Body of pancreas (tissue), 4 donors: ENCODE measurements at places on chromosomes 1 and 21. TPM values are rescaled to one million over a fixed set of nuclear protein-coding genes. Genes with fewer than 3 reads are reported as not detected.
A peak's percentile ranks its signal among the peaks of the same experiment; 100 is the strongest.

The NUDT4B gene
- 10.9 TPM for total RNA-seq

GRCh38 chr1:86104606-86105532, 51.7 kb downstream of the COL24A1 start:
- no peak for DNase-seq

DNA sequence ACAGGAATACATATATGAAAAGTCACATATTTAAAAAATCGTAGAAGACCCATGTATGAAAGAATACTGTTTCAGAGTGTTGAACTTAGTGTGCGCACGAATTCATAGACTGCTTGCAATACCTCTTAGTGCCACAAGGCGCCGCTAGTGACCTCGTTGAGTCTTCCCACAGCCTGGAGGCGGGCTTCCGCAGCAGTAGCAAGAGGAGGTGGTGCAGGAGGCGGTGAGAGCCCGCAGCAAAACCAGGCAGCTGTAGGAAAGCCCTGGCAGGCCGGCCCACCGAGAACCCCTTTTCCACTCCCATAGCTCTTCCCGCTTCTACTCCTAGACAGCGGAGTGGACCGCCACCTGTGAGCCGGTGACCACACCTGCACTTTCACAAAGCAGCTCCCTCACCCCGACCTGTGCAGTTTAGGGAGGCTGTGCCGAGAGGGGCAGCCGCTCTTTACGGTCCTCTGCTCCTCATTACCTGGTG, 23.5 kb downstream of the MTARC1 start:
- DNase-seq, result peak; percentile 89

- DNase-seq, result peak; percentile 73
These were observed 37.7 kb upstream of the DDAH1 start for GRCh38 chr1:85502625-85503083.

GRCh38 chr21:33185852-33186251, 43.9 kb upstream of the IFNAR2 start:
- no peak for DNase-seq

The RGS7 gene
- total RNA-seq, result 0.26 TPM

DNA sequence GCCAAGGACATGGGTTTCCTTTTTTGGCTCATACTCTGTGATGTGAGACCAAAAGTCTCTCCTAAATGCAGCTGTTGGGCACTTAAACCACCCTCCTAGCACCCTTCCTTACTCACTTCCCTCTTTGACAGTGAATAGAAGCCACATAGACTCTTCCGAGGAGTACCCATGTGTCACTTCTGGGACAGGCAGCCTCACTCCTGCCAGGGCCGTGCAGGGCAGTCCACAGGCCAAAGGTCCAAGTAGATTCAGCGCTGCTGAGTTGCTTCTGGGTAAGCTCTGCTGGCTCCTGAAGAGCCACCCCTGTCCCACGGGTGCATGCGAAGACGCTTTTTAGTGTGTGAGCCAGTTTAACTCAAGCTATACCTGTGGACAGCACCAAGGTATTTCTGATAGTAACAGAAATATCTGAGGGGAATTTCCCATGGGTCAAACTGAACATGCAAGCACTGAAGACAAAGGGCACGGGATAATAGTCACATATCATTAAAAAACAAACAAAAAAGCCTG, 36.8 kb upstream of the BMP8B start:
- no peak for DNase-seq

DNA sequence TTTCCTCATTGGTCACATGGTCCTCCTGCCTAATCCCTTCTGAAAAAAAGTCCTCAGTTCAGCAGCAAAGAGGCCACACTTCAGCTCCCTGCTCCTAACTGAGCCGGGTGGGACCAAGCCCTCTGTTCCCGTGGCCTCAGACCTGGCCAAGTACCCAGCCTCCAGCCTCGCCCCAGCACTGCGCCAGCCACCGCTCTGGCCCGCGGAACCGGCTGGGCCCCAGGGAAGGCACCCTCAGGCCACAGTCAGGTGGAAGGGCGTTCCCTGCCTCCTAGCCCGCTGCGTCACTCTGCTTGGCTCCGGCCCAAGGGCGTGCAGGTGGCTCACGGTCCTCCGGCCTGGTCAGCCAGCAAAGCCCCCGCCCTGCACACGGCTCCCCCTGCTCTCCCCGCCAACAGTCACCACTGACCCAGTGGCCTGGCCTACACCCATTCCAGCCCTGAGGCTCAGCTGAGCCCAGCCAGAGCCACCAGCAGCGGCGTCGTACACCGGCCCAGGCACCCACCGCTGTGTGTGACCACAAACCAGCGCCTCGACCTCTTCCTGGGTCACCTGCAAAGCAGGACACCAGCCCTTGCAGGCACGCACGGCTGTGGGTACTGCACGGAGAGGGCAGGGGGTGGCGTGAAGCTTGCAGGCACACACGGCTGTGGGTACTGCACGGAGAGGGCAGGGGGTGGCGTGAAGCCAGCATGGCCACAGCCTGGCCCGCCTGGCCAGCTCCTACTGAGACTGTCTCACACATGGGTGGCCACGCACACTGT, 19.4 kb downstream of the NADK start:
- DNase-seq, result peak; percentile 96

DNA sequence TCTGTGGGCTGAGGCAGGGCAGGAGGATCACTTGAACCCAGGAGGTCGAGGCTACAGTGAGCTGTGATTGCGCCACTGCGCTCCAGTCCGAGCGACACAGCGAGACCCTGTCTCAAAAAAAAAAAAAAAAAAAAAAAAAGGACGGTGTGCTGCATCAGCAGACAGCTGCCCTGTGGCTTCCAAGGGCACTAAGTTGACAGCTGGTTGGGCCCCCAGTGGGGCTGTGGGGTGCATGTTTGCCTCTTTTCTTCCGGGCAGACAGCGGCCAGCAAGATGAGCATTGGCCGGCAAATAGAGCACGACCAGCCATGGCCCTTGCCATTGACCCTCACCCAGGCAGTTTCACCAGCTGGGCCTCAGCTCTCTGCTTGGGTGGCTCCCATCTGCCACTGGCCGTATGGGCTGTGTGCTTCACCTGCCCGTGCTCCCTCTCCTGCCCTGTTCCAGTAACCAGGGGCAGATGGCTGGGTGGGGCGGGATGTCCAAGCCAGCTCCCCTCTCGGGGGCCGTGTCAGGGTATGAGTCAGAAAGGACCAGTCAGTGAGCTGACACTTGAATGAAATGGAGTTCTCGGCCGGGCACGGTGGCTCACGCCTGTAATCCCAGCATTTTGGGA, 12.3 kb upstream of the SLC25A34 start:
- peak; percentile 44 for DNase-seq

The RPE65 gene
- total RNA-seq, result not detected

GRCh38 chr1:35539824-35540261, 17.4 kb downstream of the KIAA0319L start:
- no peak for DNase-seq

DNA sequence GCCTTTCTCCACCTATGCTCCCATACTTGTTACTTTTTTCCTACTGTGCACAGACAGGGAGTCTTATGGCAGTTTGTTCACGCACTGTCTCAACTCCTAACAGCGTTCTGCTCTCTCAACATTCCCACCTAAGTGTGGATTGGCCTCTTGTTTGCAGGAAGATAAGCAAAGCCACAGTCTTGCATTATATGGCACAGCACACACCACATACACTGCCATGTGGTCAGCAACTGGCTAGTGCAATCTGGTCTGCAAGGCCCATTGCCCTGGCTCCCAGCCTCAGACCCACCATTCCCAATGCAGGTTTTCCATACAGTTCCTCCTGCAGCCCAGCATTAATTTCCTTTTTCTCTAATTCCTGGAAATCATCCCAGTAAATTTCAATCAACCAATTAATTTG, 38.3 kb upstream of the LAMC2 start:
- DNase-seq, result no peak

The MROH9 gene
- total RNA-seq, result not detected

DNA sequence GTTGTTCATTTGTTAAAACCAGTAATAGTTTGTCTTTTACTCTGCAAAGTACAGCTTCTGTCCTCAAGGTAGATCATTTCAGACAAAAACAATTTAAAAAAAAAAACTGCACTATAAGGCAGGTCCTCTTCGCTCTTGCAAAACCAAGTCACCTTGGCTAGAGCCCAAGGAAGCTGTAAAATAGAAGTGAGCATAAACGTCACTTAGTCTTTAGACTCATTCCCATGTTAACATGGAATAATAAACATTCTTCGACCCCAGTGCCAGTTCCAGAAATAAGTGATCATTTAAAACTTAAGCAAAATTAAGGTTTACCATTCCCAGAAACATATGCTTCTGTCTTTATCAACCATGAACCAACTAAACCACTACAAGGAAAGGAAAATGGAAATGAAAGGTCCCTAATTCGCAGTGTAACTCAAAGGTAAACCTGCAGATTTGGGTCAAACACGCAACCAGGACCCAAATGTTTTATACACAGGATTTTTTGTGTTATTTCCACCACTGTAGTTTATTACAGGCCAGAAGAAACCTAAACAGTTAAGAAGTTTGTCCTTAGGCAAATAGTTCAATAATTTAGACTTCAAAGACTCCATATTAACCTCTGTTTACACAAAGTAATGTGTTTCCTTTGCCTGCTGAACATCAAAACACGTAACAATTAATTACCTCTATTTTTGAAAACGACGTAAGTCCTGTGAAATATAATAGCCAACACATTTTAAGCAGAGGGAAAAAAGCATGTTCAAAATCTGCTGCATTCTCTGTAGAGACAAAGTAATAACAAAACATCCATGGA, 54.6 kb downstream of the TGFBR3 start:
- DNase-seq, result no peak

- DNase-seq, result no peak
These were observed 14.0 kb upstream of the ZNF697 start for GRCh38 chr1:119662034-119662437.

- DNase-seq, result peak; percentile 92
These were observed 42.5 kb downstream of the NEK2 start for GRCh38 chr1:211632808-211633523.

The YOD1 gene
- total RNA-seq, result 5.4 TPM

The WNT3A gene
- not detected for total RNA-seq

The E2F2 gene
- total RNA-seq, result not detected

GRCh38 chr21:44749116-44749758, 37.9 kb upstream of the TSPEAR start:
- DNase-seq, result no peak

DNA sequence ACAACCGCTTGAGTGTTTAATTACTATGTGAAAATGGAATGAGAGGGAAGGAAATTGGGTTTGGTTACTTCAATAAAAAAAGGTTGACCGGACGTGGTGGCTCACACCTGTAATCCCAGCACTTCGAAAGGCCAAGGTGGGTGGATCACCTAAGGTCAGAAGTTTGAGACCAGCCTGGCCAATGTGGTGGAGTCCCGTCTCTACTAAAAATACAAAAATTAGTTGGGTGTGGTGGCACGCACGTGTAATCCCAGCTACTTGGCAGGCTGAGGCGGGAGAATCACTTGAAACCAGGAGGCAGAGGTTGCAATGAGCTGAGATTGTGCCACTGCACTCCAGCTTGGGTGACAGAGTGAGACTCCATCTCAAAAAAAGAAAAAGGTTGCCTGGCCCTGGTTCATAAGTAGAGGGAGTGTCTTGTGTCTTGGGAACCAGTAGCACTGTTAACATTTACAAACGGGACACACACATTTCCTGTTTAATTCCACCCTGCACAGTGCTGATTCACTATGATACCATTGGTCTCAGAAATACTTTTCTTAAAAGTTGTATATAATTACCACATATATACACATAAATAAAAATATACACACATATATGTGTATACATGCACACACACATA, 27.6 kb upstream of the CLDN14 start:
- no peak for DNase-seq

The PRKAA2 gene
- total RNA-seq, result 7.5 TPM

DNA sequence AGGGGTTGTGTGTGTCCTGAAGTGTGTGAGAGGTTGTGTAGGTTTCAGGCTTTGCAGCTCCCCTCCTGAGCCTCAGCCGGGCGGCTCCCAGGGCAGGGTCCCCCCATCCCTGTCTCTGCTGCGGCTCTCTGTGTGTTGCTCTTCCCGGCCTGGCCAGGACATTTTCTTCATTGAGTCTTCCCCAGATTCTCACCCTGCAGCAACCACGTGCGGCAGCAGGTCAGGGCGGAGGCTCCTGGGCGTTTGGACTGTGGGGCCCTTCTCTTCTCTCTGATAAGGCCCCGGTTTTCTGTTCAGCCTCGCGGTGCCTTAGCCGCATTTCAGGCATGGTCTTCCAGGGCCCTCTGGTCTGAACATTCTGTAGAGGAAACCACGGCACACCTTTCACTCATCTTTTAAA, 1.8 kb upstream of the TCP10L start:
- DNase-seq, result no peak

- DNase-seq, result no peak
These were observed 28.9 kb upstream of the APP start for GRCh38 chr21:26199456-26199855.

DNA sequence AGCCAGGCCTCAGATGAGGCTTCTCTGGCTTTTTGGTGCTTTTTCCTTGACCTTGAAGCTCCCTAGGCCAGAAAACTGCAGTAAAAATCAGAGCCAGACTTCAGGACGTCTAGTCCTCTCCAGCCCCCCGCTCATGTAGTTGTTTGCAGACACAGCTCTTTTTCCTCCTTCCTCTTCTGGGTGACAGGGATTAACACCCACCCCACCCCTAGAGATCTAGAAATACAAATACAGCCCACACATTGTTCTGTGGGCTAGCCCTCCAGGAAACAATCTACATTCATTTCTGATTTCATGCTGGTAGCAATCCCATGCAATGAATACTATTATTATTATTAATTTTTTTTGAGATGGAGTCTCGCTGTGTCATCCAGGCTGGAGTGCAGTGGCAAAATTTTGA, 9.9 kb upstream of the CLSTN1 start:
- no peak for DNase-seq

- DNase-seq, result no peak
These were observed 67.6 kb downstream of the USP24 start for GRCh38 chr1:55147524-55147923.

GRCh38 chr1:37040773-37041172, 6.5 kb upstream of the GRIK3 start:
- no peak for DNase-seq

The MRPL39 gene
- 4.4 TPM for total RNA-seq

DNA sequence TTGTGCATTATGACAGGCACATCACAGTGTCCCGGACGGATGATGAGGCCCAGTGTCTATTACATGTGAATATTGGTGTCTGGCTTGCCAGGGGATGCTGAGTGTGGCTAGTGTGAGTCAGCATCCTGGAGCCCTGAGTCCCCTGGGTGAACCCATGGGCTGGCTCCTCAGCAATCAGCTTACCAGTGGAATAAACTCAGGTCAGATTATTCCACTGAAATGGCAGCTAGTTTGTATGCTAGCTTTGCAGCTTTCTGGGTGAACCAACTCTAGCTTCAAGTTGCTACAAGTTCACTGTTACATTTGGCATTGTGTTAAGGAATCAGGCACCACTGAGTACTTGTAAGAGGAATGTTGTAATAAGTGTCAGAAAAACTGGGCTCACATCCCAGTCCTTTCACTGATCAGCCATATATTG, 23.9 kb upstream of the RPTN start:
- no peak for DNase-seq
